ENCODE measurements at places on chromosomes 1 and 21.
A peak's percentile ranks its signal among the peaks of the same experiment; 100 is the strongest.

- DNase-seq, result no peak
Measured at GRCh38 chr1:236175642-236176336, 33.5 kb downstream of the GPR137B start.

DNA sequence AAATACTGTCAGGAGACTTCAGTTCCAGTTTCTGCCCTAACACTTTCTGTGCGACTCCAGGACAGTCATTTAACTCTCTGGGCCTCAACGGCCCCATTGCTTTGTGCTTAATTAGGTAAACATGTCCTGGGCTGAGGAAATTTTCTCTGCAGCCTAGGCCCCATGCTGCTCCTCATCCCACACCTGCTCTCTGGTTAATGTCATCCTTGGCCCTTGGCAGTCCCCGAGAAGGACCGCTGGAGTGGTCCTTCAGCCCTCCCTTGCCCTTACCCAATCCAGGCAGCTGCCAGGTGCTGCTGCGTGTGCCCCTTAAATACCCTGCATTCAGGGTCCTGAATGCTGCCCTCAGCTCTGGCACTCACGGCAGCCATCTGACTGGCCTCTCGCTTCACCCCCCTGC lies 18.7 kb downstream of the UBL4B start:
- DNase-seq, result no peak

DNA sequence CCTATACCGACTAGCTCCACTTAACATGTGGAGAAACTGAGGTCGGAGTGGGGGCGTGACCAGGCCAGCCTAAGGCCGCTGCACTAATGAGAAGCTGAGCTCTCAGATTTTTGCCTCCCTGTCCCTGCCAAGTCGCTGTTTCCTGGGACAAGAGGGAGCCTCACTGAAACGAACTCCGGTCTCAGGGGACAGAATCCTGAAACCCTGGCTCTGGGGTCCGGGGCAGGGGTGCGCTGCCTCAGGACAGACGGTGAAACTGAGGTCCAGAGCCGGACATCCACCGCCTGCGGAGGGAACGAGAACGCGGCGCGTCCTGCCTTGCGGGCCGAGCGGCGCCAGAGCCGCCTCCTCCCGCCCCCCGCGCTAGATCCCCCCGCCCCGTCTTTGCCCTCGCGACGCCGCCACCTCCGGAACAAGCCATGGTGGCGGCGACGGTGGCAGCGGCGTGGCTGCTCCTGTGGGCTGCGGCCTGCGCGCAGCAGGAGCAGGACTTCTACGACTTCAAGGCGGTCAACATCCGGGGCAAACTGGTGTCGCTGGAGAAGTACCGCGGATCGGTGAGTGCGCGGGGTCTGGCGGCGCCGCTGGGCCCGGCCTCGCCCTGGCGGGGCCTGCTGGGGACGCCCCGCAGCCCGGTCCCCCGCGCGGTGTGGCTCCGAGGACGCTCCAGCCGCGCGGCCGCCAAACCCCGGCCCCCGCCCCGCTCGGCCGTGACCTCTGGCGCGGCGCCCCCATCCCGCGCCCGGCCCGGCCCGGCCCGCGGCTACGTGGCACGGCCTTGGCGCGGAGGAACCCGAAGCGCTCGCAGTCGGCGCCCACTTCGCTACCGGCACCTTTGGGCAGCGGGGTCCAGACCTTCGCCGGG lies at the start of gene GPX7:
Gene GPX7 (plus strand): TSS at position 381 of the 865 bp plus-strand sequence. CDS start 39 bp downstream, at position 420.
- peak; percentile 59 for DNase-seq

DNA sequence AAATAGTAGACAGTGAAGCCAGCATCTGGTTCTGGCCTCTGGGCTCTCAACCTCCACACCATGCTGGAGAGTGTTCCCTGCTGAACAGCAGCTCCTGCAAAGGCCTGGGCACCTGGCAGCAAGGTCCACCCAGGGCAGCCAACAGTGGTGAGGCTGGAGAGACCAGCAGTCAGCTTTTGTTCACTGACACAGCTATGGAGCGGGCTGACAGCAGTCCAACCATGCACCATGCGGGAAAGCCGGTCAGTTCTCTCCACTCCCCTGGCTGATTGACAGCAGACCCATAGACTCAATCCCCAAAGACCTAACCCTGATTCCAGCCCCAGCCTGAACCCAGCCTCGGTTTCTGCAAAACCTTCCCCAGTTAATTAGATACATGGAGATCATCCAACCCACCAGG lies 49.0 kb downstream of the KLHDC7A start:
- no peak for DNase-seq

DNA sequence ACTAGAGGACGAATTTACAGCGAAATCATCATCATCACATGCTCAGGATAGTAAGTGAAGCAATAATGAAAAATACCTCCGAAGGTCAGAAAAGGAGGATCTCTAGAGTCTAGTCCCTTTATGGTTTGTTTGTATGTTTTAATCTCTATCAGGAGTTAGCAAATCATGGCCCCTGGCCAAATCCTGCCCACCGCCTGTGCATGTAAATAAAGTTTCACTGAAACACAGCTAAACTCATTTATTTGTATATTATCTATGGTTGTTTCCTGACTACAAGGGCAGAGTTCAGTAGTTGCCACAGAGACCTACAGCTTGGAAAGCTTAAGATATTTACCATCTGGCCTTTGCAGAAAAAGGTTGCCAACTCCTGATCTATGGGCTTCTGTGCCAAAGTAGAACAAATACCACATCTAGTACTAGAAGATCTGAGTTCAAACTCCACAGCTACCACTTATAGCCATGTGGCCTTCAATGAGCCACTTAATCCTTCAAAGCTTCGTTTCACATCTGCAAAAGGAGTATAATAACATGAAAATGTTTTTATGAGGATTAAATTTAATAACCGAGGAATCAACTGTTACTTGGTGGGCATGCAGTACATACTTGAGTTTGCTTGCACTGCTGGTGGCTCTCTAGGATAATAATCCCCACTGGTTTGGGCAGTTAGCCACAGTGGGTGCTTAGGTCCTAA lies 94.0 kb upstream of the KIF26B start:
- DNase-seq, result no peak

GRCh38 chr1:13901597-13901996 lies 201.6 kb downstream of the PRDM2 start:
- DNase-seq, result no peak

- DNase-seq, result no peak
Measured at GRCh38 chr1:187837787-187838186, 1009.0 kb downstream of the PLA2G4A start.
